Ureter (tissue), 1 donor: ENCODE measurements at places on chromosomes 3 and 15. TPM values are rescaled to one million over a fixed set of nuclear protein-coding genes. Genes with fewer than 3 reads are reported as not detected.

Gene CTXN2
- total RNA-seq, result not detected

Gene PLSCR5
- total RNA-seq, result not detected

Gene TFRC
- 89.1 TPM for total RNA-seq

Gene THRB
- 36.8 TPM for total RNA-seq

Gene AGBL1
- not detected for total RNA-seq

Gene C2CD4A
- total RNA-seq, result 0.49 TPM

Gene CLRN1
- not detected for total RNA-seq

Gene GP9
- not detected for total RNA-seq

Gene DNASE1L3
- 6.1 TPM for total RNA-seq

Gene SPATA12
- not detected for total RNA-seq

Gene GABRB3
- 8.3 TPM for total RNA-seq

Gene SERPINI2
- 0.55 TPM for total RNA-seq

Gene ZPLD1
- total RNA-seq, result 0.10 TPM

Gene FGF7
- 48.3 TPM for total RNA-seq

Gene NOX5
- total RNA-seq, result 0.89 TPM

Gene CDHR4
- total RNA-seq, result 0.62 TPM

Gene ACAP2
- total RNA-seq, result 58.9 TPM

Gene CHRNB4
- total RNA-seq, result 0.57 TPM

Gene SH2D7
- not detected for total RNA-seq

Gene ZNF860
- total RNA-seq, result 4.4 TPM

Gene SAMMSON
- not detected for total RNA-seq

Gene CYP8B1
- not detected for total RNA-seq

Gene RARB
- 14.0 TPM for total RNA-seq

Gene SKIC8
- total RNA-seq, result 55.7 TPM

Gene GHSR
- total RNA-seq, result not detected

Gene LINGO1
- total RNA-seq, result 1.7 TPM

Gene ISL2
- total RNA-seq, result 0.62 TPM

Gene AADACL2
- total RNA-seq, result not detected

Gene XCR1
- total RNA-seq, result 0.70 TPM

Gene MYL3
- 4.6 TPM for total RNA-seq

Gene CCDC54
- not detected for total RNA-seq

Gene PCLAF
- 1.8 TPM for total RNA-seq

Gene CKMT1A
- 32.8 TPM for total RNA-seq

Gene SPESP1
- total RNA-seq, result 3.0 TPM
